ENCODE measurements at places on chromosomes 11 and 22.

DNA sequence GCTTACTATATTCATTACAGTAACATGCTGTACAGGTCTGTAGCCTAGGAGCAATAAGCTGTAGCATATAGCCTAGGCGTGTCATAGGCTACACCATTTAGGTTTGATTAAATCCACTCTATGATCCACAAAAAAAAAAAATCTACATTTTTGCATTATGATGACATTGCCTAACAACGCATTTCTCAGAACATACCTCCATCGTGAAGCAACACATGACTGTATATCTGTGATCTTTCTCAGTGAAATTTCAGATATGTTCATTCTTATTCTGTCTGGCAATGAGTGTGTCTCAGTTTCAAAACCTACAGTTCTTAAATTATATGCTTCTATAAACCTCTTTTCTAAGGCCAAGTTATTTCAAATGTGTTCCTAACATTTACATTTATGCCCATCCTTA lies 140.3 kb downstream of the CADM1 start:
- DNase-seq: no peak

GRCh38 chr11:69923196-69923595 lies 104.0 kb upstream of the FGF3 start:
- DNase-seq: no peak

DNA sequence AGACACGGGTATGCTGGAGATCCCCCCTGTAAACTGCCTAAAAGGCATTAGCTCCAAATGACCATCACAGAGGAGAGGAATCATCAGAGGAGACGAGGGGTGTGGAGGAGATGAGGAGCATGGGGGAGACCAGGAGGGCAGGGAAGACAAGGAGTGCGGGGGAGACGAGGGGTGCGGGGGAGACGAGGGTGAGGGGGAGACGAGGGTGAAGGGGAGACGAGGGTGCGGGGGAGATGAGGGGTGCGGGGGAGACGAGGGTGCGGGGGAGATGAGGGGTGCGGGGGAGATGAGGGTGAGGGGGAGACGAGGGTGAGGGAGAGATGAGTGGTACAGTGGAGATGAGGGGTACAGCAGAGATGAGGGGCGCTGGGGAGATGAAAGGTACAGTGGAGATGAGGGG lies 17.5 kb upstream of the GAL start:
- no peak for DNase-seq

DNA sequence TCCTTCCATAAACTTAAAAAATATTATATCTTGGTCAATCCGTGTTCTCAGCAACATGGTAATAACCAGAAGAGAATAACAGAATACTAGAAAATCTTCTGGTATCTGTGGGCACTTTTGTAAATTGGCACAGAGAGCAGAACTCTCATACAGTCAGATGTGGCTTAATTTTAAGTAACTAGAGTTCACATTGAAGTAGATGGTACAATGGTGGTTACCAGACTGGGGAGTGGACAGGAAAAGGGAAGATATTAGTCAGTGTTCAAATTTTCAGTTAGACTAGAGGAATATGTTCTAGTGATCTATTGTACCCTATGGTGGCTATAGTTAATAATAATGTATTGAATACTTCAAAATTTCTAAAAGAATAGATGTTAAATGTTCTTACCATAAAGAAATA lies 6.9 kb downstream of the OR52H1 start:
- no peak for DNase-seq

GRCh38 chr11:108551651-108552462 lies 41.7 kb downstream of the EXPH5 start:
- no peak for DNase-seq
